ENCODE measurements at places on chromosomes 6 and 20. TPM values are rescaled to one million over a fixed set of nuclear protein-coding genes. Genes with fewer than 3 reads are reported as not detected.

DNA sequence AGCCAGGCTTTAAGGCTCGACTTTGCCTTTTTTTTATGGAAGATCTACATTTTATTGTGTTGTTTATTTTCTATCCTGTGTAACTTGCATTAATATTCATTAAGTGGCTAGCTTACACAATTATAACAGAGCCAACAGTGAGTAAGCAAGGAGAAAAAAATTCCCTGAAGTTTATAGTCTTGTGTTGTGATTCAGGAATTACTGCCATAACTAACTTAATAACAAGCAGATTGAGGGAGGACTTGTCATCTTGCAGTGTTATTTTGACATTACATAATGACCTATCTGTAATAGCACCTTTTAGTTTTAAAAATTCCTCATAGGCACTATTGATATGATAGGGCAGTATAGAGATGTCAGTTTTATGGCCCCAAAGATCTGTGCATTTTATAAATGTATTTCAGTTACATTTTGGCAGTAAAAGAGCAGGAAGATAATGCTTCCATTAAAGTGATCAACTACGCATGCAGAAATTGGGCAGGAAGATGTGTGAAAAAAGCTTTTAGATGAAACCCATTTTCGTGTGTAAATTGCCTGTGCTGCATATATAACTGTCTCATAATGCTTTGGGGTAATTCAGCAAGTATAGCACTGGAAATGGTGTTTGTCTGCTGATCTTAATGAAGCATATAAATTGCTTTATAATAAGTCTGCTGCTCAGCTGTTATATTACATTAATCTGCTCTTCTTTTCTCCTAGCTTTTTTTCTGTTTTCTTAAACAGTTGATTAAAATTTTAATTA is 123.0 kb downstream of the SMAP1 start:
- H3K27ac ChIP-seq, result no peak overlapping the region
- no peak overlapping the region for H3K4me3 ChIP-seq
- no peaks in the 10 kb centered on the region for H3K27me3 ChIP-seq
- peaks cover 18% of the 10 kb centered on the region for H3K36me3 ChIP-seq
- no peaks in the 10 kb centered on the region for H3K4me1 ChIP-seq

DNA sequence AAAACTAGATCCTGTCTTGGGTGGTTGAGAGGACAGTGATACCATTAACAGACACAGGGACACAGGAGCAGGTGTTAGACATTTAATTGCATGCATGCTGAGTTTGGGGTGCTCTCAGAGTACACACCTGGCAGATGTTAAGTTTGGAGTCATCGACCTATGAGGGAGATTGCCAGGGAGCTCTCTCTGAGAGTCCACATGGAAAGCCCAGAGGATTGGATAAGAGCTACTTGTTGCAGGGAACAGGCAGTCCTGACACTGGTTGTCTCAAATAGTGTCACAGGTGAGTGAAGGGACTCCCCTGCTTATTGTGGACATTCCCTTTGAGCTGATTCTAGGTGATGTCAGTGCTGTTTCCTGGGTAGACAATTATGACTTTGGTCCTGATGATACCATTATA is 3.1 kb downstream of the ATRN start:
- no peaks in the 10 kb centered on the region for H3K36me3 ChIP-seq
- H3K27ac ChIP-seq, result no peak overlapping the region
- no peaks in the 10 kb centered on the region for H3K27me3 ChIP-seq
- no peak for DNase-seq
- H3K4me3 ChIP-seq, result no peak overlapping the region

DNA sequence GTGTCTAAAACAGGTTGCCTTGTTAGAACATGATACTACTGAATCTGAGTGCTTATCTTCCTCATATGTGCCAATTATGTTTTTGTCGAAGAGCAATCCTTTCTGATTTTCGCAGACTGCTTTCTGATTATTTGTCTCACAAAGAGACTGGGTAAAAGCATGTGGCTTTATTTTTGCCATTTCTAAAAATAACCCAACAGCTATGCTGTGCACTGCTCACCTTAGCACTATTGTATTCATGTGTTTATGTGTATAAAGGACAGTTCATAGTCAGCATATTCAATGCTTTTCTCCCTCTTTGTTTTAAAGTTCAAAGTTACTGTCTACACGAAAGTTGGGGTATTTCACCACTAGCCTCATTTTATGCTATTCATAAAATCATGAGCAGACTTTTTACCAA is 127.0 kb downstream of the SGK1 start:
- H3K4me3 ChIP-seq, result no peak overlapping the region
- H3K27ac ChIP-seq, result no peak overlapping the region
- no peaks in the 10 kb centered on the region for H3K36me3 ChIP-seq
- H3K4me1 ChIP-seq, result no peaks in the 10 kb centered on the region
- H3K27me3 ChIP-seq, result no peaks in the 10 kb centered on the region
- DNase-seq, result no peak

- peaks cover 9% of the 10 kb centered on the region for H3K27me3 ChIP-seq
- H3K27ac ChIP-seq, result no peak overlapping the region
- no peak overlapping the region for H3K4me3 ChIP-seq
- no peaks in the 10 kb centered on the region for H3K4me1 ChIP-seq
- H3K36me3 ChIP-seq, result peaks cover 5% of the 10 kb centered on the region
Measured at GRCh38 chr6:170008294-170008785, 256.9 kb downstream of the ERMARD start.

DNA sequence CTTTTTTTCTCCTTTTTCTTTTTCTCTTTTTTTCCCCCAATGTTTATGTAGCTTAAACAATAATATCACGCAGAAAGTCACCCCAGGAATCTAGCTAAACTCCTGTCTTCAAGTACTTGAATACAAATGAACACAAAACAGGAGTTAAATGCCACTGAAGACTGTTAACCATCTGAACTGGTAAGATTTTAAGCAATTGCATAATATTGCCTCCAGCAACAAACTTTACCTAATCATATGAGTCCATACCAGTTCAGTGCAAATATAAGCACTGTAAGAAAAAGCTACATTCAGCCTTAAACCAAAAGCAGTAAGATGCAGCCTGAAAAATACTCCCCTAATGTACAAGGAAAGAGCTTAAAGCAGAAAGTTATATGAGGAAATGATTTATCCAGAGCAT is 173.9 kb upstream of the TFAP2D start:
- no peak for DNase-seq
- H3K27me3 ChIP-seq, result no peaks in the 10 kb centered on the region
- no peak overlapping the region for H3K4me3 ChIP-seq
- no peaks in the 10 kb centered on the region for H3K36me3 ChIP-seq
- no peak overlapping the region for H3K27ac ChIP-seq

DNA sequence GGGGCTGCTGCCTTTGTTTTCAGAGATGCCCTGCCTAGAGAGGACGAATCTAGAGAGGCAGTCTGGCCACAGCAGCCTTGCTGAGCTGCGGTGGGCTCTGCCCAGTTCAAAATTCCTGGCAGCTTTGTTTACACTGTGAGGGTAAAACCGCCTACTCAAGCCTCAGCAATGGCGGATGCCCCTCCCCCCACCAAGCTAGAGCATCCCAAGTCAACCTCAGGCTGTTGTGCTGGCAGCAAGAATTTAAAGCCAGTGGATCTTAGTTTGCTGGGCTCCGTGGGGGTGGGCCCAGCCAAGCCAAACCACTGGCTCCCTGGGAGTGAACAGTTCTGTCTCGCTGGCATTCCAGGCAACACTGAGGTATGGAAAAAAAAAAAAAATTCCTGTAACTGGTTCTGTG is 970.9 kb downstream of the TBC1D32 start:
- no peak overlapping the region for H3K27ac ChIP-seq
- H3K36me3 ChIP-seq, result no peaks in the 10 kb centered on the region
- no peak for DNase-seq
- no peak overlapping the region for H3K4me3 ChIP-seq
- no peaks in the 10 kb centered on the region for H3K27me3 ChIP-seq

DNA sequence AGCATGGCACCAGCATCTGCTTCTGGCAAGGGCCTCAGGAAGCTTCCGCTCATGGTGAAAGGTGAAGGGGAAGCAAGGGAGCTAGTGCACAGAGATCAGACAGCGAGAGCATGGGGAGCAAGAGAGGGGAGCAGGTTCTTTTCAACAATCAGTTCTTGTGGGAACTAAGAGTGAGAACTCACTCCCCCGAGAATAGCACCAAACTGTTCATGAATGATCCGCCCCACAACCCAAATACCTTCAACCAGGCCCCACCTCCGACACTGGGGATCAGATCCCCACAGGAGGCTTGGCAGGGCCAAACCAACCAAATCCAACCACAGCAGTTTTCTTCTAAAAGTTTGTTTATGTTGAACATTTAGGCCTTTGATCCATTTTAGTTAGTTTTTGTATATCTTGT is 69.7 kb upstream of the BHLHE23 start:
- no peak for DNase-seq
- H3K4me3 ChIP-seq, result no peak overlapping the region
- peaks cover 7% of the 10 kb centered on the region for H3K36me3 ChIP-seq

GRCh38 chr6:129029778-129030177 is 146.8 kb downstream of the LAMA2 start:
- H3K27ac ChIP-seq, result no peak overlapping the region
- no peak for DNase-seq
- H3K4me3 ChIP-seq, result no peak overlapping the region
- H3K36me3 ChIP-seq, result no peaks in the 10 kb centered on the region

DNA sequence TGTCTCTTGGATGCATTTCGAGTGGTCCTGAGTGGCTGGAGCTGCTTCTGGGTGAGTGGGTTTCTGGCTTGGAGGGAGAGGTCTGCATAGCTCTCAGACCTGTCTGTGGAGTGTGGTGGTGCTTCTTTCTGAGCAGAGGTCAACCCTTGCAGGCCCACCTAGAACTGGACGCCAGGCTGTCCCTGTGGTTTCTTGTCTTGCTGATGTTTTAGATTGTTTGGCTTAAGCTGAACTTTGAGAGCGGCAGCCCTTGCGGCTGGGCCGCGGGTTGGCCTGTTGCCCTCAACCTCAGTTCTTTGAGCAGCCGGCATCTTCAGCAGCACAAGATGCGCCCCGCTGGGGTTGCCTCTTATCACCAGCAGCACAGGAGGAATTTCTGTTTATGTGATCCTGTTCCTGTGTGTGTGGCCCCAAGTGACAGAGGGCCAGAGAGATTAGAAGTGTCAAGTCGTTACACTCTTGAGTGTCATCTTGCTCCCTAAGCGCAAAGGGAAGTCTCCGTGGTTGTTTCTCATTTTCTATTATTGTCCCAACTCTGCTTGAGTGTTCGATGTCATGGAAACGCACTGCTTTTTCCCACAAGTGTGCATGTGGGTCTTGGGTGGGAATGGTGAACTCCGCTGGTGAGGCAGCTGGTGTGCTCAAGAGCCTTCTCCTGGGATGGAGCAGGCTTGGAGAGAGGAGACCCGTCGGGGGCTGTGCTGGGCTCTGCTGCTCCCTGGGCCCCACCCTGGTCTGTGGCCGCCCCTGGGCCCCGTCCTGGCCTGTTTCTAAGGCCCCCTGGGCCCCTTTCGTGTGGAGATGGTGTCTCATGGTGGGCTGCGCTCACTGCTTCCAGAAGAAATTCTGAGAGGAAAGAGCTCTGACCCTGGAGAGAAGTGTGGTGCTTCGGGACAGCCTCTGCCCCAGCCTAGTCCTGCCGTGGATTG is 20.1 kb upstream of the SLC22A1 start:
- no peak overlapping the region for H3K4me3 ChIP-seq
- no peaks in the 10 kb centered on the region for H3K27me3 ChIP-seq
- peaks cover 55% of the 10 kb centered on the region for H3K36me3 ChIP-seq
- no peak for DNase-seq
- H3K4me1 ChIP-seq, result peaks cover 13% of the 10 kb centered on the region

DNA sequence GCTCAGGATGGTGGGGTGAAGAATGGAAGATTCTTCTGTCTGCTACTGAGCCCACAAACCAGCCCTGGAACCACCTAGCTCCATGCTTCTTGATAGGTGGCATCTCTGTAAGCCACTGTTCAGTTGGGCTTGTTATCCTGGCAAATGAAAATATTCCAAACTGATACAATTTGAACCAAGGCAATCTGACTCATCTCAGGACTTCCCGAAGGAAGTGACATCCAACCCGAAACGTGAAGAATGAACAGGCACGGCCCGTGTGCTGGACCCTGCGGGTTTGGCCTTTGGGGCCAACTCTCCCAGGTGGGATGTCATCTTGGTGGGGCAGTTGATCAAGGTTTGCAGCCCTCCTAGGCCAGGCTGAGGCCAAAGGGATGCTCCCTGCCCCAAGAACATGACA is 160.3 kb downstream of the PREX1 start:
- H3K4me1 ChIP-seq, result no peaks in the 10 kb centered on the region
- H3K27ac ChIP-seq, result peak overlapping the region; percentile 36
- H3K27me3 ChIP-seq, result no peaks in the 10 kb centered on the region
- peaks cover 36% of the 10 kb centered on the region for H3K36me3 ChIP-seq
- no peak for DNase-seq

DNA sequence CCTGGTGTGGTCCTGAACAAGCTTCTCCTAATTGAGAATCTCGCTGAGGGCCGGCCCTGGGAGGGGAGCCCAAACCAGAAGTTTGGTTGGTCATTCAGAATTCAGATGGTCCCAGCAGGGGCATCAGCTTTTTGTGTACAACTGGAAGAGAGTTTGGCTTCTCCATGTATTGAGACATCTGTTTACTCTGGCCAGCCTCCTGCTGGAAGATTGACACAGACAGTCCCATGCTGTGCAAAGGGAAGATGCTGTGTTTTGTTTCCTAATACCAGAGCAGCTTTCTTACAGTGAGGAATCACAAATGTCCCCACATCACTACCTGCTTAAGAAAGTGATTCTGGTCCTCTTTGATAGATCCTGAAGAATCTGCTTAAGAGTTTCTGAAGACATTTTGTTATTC is 97.8 kb downstream of the PLEKHG1 start:
- H3K27ac ChIP-seq, result no peak overlapping the region
- peaks cover 6% of the 10 kb centered on the region for H3K4me1 ChIP-seq
- H3K4me3 ChIP-seq, result no peak overlapping the region
- H3K36me3 ChIP-seq, result no peaks in the 10 kb centered on the region
- H3K27me3 ChIP-seq, result no peaks in the 10 kb centered on the region

- H3K27ac ChIP-seq, result no peak overlapping the region
- no peak overlapping the region for H3K4me3 ChIP-seq
- H3K27me3 ChIP-seq, result peaks cover 2% of the 10 kb centered on the region
- DNase-seq, result no peak
Measured at GRCh38 chr20:19990850-19991249, 26.3 kb upstream of the NAA20 start.

DNA sequence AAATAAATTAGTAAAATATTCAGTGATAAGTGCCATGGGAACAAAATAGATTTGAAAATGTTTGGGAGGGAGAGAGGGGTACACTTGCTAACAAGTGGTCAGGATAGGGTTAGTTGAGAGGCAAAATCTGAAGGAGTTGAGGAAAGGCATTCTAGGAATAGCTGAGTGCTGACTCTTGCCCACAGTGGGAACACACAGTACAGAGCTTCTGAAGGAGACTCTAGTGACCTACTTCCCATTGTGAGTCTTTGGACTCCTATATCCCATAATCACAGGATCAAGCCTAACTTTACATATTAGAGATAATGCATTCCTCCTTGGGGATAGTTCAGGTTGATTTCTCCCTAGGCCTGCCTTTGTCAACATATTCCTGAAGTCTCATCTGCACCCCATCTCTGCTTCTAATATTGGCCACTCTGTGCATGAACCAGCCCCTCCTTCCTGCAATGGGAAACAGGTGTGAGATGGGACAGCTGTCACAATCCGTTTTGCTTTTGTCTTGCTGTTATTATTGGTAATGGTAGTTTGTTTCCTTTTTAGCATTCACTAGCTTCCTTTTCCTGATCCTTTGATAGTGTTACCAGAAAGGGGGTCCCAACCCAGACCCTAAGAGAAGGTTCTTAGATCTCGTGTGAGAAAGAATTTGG is 2.6 kb upstream of the TRIM38 start:
- peak overlapping the region; percentile 100 for H3K27ac ChIP-seq
- H3K27me3 ChIP-seq, result no peaks in the 10 kb centered on the region
- H3K4me1 ChIP-seq, result peaks cover 55% of the 10 kb centered on the region
- no peak for DNase-seq
- peaks cover 51% of the 10 kb centered on the region for H3K36me3 ChIP-seq

Gene DAAM2
- total RNA-seq, result not detected

Gene FAM217A
- not detected for total RNA-seq

Gene BPHL
- 10.1 TPM for total RNA-seq

Gene BTNL2
- total RNA-seq, result not detected

Gene TOX2
- 2.5 TPM for total RNA-seq

Gene BCKDHB
- total RNA-seq, result 17.7 TPM

Gene SMPD2
- total RNA-seq, result 9.7 TPM

Gene MACROD2
- total RNA-seq, result not detected

Gene MROH8
- 2.0 TPM for total RNA-seq
